ENCODE measurements at places on chromosomes 4 and X.

DNA sequence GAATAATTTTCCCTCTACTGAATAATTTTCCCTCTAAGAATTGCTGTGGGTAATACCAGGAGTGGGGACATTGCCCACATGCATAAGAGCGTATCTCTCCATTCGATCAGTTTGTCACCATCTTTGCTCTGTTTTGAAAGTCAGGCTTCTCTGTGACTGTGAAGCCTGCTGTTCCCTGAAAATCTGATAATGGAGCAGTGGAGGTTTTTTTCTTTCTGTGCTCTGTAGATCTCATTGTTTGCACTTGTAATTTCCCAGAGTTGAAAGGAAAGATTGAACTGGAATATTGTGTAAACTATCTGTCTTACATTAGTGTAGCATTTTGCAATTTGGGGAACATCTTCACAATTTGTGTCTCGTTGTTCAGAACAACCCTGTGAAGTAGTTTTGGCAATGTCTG lies 4.3 kb downstream of the ZXDB start:
- DNase-seq = no peak

GRCh38 chr4:76377911-76378310 lies 43.0 kb downstream of the CCDC158 start:
- DNase-seq = peak; percentile 15

- DNase-seq = no peak
Observed at GRCh38 chrX:79095441-79096041, 48.9 kb upstream of the GPR174 start.

DNA sequence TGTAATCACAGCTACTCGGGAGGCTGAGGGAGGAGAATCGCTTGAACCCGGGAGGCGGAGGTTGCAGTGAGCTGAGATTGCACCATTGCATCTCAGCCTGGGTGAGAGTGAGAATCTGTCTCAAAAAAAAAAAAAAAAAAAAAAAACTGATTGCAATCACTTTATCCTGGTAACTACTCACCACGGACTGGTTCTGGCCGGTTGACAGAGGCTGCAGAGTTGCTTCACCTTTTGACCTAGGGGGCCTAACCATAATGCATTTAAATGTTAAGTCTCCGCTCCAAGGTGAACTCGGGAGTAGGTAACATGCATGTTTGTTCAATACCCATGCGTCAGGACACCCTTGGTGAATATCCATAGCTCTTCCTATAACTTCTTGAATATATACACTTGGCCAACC lies 1.8 kb downstream of the PPP2R3B start:
- no peak for DNase-seq

DNA sequence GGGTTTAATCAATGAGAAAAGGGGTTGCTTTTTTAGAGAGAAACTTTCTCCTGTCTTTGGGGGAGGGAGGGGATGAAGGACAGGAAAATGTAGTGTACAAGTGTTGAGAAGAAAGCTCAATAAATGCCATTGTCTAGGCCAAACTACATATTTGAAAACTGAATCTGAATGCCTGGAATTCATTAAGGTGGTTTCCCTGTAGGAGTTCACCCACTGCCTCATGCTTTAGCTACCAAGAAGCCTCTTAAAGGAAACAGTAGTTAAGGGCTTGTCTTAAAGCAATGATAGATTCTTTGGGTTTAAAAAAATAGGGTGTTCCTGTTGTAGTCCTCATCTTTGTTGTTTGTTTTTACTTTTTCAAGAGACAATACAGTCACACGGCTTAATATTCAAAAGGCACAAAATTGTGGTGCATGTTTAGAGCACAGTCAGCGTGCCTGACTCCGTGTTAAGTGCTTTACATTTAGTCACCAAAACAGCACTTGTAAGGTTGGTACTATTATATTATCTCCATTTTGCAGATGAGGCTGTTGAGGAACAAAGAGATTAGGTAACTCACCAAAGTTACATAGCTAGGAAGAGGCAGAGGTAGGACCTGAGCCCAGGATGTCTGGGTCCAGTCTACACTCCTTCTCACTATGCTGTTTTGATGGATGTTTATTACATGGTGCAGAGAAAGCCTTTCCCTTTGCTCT lies 46.0 kb downstream of the FNIP2 start:
- no peak for DNase-seq

- DNase-seq = no peak
Observed at GRCh38 chr4:76703123-76703490, 194.8 kb downstream of the SOWAHB start.

GRCh38 chr4:152106113-152106763 lies 345.4 kb upstream of the GATB start:
- no peak for DNase-seq

GRCh38 chr4:43776371-43776770 lies 672.2 kb downstream of the KCTD8 start:
- no peak for DNase-seq

- DNase-seq = no peak
Observed at GRCh38 chr4:98113012-98113411, 30.3 kb downstream of the STPG2 start.

DNA sequence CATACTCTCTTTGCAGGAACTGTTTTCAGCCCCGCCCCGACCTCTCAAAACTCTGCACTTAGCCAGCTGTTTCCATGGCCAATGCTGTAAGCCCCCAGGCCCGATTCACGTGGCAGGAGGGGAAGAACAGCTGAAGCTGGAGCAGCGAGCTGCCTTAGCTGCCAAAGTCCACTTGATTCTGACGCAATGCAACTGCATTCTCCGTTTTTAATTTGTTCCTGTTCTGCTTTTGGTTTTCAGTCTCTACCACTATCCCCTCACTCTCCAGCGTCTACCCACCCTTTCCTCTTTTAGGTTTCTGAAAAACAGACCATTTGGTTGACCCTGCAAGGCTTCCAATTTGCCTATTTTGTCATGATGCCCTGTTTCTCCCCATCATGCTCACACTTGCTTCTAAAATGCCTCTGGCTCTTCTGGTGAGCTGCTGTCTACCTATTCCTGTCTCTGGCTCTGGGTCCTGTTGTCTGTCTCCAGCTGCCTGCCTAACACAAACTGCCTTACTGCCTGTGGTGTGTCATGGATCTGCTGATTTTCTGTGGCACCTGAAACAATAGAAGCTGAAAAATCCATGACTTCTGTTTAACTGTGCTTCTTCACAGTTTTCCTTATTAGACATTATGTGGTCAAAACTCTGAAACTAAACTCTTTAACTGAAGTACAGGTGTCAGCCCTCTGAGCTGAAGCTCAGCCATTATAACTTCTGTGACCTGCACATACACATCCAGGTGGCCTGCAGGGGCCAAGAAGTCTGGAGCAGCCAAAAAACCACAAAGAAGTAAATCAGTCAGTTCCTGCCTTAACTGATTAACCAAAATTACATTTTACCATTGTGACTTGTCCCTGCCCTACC lies 160.5 kb upstream of the AGTR2 start:
- DNase-seq = no peak

DNA sequence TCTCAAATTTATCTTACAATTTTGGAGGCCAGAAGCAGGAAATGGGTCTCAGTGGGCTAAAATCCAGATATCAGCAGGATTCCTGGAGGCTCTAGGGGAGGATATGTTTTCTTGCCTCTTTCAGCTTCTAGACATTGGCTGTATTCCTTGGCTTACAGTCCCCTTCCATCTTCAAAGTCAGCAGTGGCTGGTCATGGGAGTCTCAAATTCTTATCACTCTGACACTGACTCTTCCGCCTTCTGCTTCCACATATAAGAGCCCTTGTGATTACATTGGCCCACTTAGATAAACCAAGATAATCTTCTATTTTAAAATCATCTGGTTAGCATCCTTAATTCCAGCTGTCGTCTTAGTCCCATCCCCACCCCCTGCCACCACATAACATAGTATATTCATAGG lies 113.0 kb downstream of the PCDH7 start:
- DNase-seq = no peak
